ENCODE measurements at places on chromosomes 2 and 18. TPM values are rescaled to one million over a fixed set of nuclear protein-coding genes. Genes with fewer than 3 reads are reported as not detected.

DNA sequence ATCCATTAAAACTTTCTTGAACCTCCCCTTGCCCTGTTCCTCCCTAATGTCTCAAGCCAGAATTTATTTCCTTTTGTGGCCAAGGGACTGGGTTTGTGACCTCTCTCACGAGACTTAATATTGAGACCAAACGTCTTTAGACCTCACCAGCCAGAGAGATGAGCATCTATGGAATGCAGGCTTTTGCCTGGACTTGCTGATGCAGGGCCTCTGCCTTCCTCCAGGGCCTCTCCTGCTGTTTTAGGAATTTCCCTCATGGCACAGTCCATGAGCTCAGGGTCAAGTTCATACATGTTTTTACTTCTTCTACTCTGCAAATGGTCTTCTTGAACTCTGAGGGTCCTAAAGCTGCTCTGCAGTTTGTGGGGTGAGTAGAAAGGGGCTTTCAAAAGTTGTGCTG is 22.3 kb downstream of the IL1B start:
- no peak for DNase-seq

- DNase-seq, result no peak
These were observed 5.5 kb downstream of the DCTN1 start for GRCh38 chr2:74374509-74375205.

DNA sequence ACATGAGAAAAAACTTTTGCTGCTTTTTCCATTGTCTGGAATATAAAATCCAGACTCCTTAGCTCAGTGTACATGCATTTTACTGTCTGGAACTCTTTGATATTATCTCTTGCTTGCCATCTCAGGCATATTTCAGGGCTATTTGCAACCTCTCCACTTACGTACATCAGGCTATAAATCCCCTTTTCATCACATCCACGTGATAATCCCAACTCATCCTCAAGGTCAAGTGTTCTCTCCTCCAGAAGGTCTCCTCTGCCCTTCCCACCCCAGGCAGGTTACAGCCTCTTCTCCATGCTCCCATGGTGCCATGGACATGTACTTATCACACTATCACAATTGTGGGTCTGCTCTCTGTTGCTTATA is 202.5 kb upstream of the RBMS1 start:
- DNase-seq, result no peak

The MC4R gene
- total RNA-seq, result not detected

The C2orf74 gene
- 20.9 TPM for total RNA-seq

The INO80D gene
- total RNA-seq, result 30.2 TPM

The TYW5 gene
- 14.7 TPM for total RNA-seq

The MOB1A gene
- total RNA-seq, result 121 TPM

The WDR35 gene
- 4.7 TPM for total RNA-seq

Data from activated T-cell treated with anti-CD3 and anti-CD28 coated beads, Interleukin-2, amount 50 U/mL, for 72 hours (primary cell).